ENCODE measurements at places on chromosomes 7 and 10.

GRCh38 chr7:45067582-45067981, 21.2 kb downstream of the NACAD start:
- no peak for DNase-seq

GRCh38 chr10:76497666-76498065, 1066.2 kb downstream of the LRMDA start:
- no peak for DNase-seq

DNA sequence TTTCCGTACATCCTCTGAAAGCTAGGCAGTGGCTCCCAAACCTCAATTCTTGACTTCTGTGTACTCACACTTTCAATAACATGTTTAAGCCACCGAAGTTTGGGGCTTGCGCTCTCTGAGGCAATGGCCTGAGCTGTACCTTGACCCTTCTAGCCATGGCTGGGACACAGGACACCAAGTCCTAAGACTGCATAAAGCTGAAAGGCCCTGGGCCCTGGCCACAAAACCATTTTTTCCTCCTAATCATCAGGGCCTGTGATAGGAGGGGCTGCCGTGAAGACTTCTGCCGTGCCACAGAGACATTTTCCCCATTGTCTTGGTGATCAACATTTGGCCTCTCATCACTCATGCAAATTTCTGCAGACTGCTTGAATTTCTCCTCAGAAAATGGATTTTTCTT, 216.5 kb upstream of the TEX47 start:
- no peak for DNase-seq

GRCh38 chr7:8134089-8134733, 127.8 kb downstream of the ICA1 start:
- DNase-seq: no peak

DNA sequence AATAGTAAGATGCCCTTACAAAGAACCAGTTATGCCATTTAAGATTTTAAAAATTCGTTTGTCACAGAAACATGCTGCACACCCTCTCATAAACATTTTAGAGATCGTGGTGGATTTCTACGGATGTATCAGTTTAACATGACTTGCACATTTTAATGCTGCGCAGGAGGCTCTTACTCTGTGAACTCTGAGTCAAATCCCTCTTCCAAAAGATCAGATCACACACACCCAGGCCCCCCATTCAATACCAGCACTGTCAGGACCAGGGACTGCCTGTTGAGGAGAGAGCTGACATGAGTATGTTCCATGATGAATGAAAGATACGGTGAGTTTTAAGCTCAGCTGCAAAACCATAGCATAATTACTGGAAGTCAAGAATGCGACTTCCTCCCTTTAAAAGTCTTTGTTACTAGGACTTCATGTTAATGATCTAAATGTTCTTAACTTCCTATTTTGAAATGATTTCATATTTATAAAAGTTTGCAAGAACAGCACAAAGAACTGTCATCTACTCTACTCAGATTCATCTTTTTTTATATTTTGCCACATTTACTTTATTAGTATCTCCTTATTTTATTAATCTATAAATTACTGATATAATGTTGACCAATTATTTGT, 500.2 kb downstream of the GLRX3 start:
- no peak for DNase-seq

Data from H4 (cell line).